Thoracic aorta (tissue), 2 donors: ENCODE measurements at places on chromosomes 3 and 15. TPM values are rescaled to one million over a fixed set of nuclear protein-coding genes. Genes with fewer than 3 reads are reported as not detected.

The HYAL1 gene
- 6.1 TPM for total RNA-seq

The LYZL4 gene
- total RNA-seq, result not detected

The KLHDC8B gene
- total RNA-seq, result 29.8 TPM

The ADCY5 gene
- total RNA-seq, result 123 TPM

The SNTN gene
- total RNA-seq, result not detected

The ZNF860 gene
- total RNA-seq, result 0.71 TPM

The SLC38A3 gene
- not detected for total RNA-seq

DNA sequence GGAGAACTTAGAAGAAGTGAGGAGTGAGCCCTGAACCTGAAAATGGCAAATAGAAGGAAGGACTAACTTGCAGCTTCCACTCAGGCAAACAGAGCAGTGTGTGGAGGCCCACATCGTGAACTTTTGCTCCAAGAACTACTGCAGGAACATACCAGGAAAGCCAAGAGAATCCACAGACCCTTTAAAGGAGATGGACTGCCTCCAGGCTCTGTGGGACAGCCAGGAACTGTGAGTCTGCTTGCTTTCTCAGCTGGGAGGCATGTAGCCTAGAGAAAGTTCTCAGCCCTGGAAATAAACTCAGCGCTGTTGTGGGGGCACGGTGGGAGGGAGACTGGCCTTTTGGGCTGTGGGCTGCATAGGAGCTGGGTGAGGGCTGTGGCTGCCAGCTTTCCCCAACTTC is 93.0 kb downstream of the SNRK start:
- peak overlapping the region; percentile 68 for H3K27ac ChIP-seq
- H3K27me3 ChIP-seq, result no peaks in the 10 kb centered on the region
- no peaks in the 10 kb centered on the region for H3K36me3 ChIP-seq
- peak; percentile 36 for DNase-seq
- peaks cover 27% of the 10 kb centered on the region for H3K4me1 ChIP-seq

DNA sequence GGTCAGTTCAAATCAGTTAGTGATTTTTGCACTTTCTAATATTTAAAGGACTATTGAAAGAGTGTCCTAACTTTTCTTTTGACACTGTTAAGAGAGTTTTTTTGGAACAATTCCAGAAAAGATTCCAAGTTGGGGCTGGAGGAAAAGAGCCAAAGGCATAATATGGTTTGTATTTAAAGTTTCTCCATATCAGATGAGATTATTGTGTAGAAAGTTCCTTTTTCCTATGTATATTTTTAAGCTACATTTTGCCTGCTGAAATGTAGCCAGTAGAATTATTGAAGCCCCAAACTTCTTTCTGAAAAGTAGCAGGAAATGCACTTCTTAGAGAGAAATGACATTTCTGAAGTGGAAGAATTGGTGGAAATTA is 136.5 kb upstream of the TSC22D2 start:
- no peaks in the 10 kb centered on the region for H3K27me3 ChIP-seq
- no peak overlapping the region for H3K27ac ChIP-seq
- no peaks in the 10 kb centered on the region for H3K4me1 ChIP-seq
- DNase-seq, result no peak
- no peak overlapping the region for H3K4me3 ChIP-seq

GRCh38 chr15:57031605-57032004 is 113.2 kb downstream of the TCF12 start:
- no peaks in the 10 kb centered on the region for H3K27me3 ChIP-seq
- DNase-seq, result no peak
- no peaks in the 10 kb centered on the region for H3K36me3 ChIP-seq
- no peak overlapping the region for H3K27ac ChIP-seq

DNA sequence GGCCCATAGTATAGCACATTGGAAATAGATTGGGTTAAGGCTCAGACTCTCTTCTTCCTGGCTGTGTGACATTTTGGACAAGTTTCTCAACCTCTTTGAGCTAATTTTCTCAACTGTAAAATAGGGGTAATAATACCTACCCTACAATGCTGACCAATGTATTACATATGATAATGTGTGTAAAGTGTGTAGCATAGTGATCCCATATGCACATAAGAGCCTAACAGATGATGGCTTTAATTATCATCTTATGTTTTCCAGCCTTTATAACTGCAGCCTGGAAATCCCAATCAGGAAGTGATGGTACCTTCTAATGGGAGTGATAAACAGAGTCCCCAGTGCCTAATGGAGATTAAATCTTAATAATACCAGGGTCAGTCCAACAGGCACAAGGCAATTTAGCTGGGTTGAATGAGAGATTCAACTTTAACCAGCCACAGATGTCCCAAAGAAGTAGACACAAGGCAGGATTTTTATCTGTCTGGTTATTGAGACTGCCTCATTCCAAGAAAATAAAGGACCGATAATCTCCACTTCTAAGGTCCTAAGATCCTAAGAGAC is 12.0 kb downstream of the ADAMTS9 start:
- no peak for DNase-seq
- H3K4me1 ChIP-seq, result peaks cover 73% of the 10 kb centered on the region
- no peak overlapping the region for H3K4me3 ChIP-seq
- H3K27me3 ChIP-seq, result no peaks in the 10 kb centered on the region
- H3K36me3 ChIP-seq, result no peaks in the 10 kb centered on the region

DNA sequence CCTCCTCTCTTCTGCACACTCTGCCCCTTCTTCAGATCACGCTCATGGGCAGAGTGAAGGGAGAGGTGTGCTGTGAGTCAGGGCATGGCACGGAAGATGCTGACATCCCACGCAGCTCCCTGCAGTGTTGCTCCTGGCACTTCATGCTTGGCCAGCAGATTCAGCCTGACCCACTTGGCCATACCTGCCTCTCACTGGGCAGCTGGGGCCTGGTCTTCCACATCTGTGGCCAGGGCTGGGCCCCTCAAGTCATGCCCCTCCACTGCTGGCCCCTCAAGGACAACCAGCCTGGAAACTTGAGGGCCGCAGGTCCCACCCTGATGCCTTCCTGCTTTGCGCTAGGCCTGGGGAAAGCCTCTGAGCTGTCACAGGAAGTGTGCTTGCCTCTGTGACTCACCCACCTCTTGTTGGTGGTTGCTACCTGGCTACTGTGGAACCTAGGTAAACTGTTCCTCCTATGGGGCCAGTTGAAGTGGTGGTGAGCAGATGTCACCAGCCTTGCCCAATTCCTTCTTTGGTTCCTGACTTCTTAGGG is 48.7 kb downstream of the BSN start:
- no peak overlapping the region for H3K4me3 ChIP-seq
- no peak overlapping the region for H3K27ac ChIP-seq
- no peaks in the 10 kb centered on the region for H3K4me1 ChIP-seq
- H3K27me3 ChIP-seq, result no peaks in the 10 kb centered on the region

DNA sequence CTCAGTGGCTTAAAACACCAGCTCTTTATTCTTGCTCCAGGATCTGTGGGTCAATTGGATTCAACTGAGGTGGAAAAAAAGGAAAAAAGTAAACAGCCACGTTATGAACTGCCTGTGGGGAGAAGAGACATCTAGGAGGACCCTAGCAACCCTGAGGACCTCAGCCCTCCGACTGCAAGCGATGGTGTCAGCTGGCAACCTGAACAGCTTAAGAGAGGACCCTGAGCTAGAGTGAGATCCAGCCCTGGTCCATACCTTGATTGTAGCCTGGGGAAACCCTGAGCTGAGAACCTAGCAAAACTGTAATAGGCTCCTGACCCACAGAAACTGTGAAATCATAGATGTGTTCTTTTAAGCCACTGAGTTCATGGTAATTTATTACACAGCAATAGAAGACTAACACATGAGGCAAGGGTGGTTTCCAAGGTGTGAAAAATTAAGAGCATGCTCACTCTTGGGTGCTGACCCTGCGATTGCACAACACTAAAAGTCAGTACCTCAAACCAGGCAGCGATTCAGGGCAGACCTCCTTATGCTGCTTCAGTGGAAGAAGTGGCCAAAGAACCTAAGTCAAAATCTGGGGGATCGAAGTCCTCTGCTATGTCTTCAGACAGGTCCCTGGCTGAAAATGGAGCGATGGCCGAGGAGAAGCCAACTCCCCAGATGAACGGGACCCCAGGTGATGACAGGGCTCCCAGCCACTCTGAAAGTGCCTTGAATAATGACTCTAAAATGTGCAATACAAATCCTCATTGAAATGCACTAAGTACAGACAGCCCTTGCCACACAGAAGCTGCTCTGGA is 57.7 kb downstream of the GASK1A start:
- no peak for DNase-seq
- H3K4me3 ChIP-seq, result no peak overlapping the region
- no peaks in the 10 kb centered on the region for H3K27me3 ChIP-seq

DNA sequence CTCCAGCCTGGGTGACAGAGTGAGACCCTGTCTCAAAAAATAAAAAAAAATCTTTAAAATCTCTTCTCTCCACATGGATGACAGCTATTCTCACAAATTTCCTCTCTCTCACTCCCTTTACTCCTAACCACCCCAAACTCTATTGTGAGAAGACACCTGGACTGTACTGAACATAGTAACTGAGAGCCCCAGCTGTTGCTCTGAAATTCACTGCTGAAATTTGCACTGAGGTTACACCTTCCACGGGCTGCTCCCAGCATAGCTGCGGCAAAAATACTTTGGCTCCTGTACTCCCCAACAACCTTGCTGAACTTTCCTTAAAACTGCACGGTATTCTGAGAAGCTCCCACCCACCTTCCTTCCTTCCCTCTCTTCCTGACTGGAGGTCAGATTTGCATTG is 4.4 kb upstream of the PCCB start:
- no peaks in the 10 kb centered on the region for H3K36me3 ChIP-seq
- no peaks in the 10 kb centered on the region for H3K4me1 ChIP-seq
- no peak for DNase-seq
- H3K4me3 ChIP-seq, result no peak overlapping the region
- H3K27ac ChIP-seq, result no peak overlapping the region

DNA sequence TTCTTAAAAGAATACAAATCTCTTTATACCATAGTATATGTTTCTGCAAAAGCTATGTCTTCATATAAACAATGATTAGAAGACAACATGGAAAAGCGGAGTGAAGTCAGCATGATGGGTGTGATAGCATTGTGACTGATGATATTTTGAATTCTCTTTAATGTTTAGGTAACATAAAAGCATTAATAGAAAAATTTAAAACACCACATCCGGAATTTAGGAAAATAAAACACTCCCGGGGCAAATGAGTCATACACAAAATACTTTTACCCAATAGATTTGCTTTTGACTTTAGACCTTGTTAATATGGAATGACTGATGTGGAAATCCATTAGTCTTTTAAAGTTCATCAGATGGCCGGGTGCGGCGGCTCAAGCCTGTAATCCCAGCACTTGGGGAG is 134.7 kb downstream of the P3H2 start:
- no peak overlapping the region for H3K27ac ChIP-seq
- H3K4me1 ChIP-seq, result peaks cover 16% of the 10 kb centered on the region
- no peak overlapping the region for H3K4me3 ChIP-seq
- H3K36me3 ChIP-seq, result no peaks in the 10 kb centered on the region
- H3K27me3 ChIP-seq, result no peaks in the 10 kb centered on the region

DNA sequence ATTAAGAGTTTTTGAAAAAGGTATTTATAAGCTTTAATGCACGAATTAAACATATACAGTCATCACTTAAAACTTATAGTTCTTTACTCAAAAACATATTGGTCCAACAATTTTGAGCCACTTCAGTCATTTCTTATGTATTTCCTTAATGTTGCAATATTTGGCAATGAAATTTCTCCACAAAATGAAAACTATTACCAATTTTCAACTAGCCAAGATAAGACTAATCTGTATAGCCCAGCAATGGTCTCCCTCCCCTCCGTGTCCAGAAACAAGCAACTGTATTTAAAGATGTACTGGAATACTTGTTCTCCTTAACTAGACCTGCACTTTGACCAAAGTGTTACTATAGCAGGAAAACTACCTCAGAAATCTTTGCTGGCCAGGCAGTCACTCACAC is 9.2 kb downstream of the ARF4 start:
- no peak overlapping the region for H3K4me3 ChIP-seq
- peaks cover 9% of the 10 kb centered on the region for H3K36me3 ChIP-seq
- H3K27me3 ChIP-seq, result no peaks in the 10 kb centered on the region
- H3K27ac ChIP-seq, result no peak overlapping the region
- DNase-seq, result no peak
- peaks cover 32% of the 10 kb centered on the region for H3K4me1 ChIP-seq

DNA sequence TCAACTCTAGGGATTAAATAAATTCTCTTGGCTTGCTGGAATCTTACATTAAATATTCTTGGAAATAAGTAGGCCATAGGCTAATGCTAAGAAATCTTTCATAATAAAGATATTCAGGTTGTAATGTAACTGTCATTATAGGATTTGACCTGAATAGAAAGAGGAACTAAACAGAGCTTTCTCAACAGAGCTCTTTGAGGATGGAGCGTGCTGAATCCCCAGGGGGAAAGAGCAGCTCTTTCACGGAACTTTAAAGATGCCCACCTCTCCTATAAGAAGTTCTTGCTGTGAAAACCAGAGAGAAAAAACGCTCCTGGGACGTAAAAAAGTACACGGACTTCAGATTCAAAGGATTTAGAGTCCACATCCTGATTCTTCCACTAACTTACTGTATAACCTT is 77.9 kb downstream of the NTRK3 start:
- no peaks in the 10 kb centered on the region for H3K27me3 ChIP-seq
- H3K4me3 ChIP-seq, result no peak overlapping the region
- DNase-seq, result no peak
- no peak overlapping the region for H3K27ac ChIP-seq

GRCh38 chr3:146550743-146551510 is 6.5 kb upstream of the PLSCR1 start:
- DNase-seq, result no peak
- H3K27ac ChIP-seq, result no peak overlapping the region
- peaks cover 4% of the 10 kb centered on the region for H3K4me1 ChIP-seq
